ENCODE measurements at places on chromosomes 2 and 18.

- DNase-seq = no peak
Observed at GRCh38 chr2:21519821-21520220, 396.1 kb downstream of the TDRD15 start.

- DNase-seq = no peak
Observed at GRCh38 chr2:161972866-161973265, 101.1 kb downstream of the DPP4 start.

DNA sequence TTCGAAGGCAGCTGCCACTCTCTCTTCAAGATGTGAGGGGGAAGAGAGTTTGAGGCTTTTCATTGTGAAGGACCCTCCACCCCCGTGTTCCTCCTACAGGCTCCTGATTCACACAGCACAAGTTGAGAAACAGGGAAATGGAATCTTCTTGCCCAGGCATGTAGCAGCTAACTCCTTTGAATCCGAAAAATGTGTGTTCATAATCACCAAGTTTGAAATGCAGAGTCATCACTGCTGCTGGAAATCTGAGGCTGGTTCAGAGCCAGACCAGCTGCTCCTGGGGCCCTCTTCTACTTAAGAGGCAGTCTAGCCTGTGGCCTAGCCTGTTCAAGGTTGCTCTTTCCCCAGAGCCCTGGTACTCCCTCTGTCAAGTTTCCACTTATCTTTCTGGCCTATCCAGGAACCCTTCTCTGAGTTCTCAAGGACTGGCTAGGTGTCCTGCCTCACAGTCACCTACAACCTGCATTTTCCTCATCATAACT is 166.4 kb downstream of the TMEM247 start:
- DNase-seq = no peak

- DNase-seq = no peak
Observed at GRCh38 chr2:152490686-152491455, 155.9 kb downstream of the FMNL2 start.

DNA sequence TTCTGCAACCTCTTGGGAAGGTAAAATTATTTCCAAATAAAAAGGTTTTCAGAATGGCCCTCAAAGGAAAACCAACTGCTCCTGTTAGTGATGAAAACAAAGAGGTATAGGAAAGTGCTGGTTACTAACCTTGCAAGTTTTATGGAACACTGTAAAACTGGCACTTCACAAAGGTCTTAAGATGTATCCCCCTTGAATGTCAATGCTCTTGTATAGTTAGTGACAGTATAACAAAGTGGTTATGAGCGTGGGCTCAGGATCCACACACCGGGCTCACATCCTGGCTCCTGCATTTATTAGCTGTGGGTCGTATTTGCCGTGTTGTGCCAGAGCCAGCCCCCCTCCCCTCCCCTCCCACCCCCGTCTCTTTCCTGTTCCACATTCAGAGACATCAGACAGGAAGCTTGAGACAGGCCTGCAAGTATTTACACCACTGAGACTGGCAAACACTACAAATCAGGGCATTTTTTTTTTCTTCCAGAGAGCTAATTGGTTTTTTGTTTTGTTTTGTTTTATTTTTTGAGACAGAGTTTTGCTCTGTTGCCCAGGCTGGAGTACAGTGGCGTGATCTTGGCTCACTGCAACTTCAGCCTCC is 9.2 kb upstream of the DNPEP start:
- DNase-seq = no peak

DNA sequence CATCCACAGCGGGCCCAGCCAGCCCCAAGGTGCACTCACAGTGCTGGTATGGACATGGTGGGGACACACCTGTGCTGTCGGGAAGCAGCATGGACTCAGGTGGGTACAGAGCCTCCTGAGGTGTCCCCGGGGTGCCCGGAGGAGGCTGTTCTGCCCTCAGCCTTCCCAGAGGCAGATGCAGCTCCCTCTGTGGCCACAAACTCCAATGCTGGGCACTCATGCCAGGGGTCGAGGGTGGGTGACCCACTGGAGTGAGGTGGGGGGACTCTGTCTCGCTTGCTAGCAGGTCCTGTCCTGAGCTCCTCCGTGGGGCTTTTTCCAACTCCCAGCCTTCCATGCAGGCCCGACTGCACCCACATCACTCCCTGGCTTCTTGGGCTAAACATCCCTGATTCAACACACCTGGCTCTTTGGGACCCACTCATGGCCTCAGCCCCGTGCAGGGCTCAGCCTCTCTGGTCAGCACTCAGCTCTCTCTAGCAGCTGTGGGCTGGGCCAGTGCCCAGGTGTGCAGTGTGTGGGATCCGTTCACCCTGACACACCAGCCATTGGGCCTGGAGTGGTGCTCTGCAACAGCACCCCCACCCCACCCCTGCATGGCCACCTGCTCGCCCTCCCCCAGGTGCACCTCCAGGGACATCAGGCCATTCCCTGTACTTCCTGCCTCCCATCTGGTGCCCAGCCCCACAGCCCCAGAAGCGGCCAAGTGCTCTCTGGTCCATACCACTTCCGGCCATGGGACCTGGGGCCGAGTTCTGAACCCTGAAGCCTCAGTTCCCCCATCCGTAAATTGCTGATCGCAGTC is 16.0 kb downstream of the RAMP1 start:
- no peak for DNase-seq

DNA sequence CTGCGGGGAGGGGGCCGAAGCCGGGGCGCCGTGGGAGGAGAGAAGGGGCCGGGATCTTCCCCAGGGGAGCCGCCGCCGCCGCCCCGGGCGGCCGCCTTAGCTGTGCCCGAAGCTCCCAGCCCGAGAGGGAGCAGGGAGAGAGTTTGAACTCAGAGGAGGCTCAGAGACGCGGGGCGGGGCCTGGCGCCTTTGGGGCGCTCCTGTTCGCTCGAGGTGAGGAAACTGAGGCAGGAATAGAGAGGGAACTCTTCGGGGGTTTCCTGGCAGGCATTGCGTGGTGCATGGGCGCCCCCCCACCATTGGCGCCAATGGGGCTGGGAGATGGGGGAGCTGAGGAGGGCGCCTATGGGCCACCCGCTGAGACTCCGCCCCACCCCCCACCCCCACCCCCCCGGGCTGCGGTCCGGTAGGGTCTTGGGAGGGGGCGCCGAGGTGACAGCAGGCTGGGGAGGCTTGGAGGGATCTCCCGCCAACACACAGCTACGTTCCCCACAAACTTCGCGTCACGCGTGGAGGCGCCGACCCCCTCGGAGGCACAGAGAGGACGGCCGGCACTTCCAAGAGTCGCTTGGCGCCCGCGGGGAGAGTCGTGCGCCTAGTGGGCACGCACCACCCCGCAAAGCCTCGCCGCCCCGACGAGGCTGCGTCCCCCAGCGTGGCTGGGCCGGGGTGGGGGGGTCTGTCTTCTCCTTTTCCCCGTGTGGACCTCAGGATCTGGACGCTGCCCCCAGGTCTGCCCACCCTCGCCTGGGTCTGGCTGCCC is 680 bp downstream of the CTDSP1 start:
- no peak for DNase-seq

GRCh38 chr2:233085839-233086150 is 25.7 kb downstream of the INPP5D start:
- DNase-seq = no peak

DNA sequence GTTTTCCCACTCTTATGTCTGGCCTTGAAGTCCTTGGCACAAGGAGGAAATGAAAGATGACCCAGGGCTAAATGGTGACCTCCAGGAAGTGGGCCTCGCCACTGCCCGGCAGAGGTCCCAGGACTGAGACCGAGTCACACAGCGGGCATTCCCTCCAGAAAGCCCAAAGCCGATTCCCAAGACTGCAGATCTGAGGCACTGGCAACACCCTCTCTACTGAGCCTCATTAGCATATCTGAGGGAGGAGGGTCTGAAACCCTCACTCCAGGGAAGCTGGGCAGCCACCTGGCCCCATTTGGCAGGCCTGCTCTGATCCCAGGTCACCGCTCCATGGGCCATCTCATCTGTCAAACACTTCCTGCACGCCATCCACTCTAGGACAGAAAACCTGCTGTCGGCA is 29.1 kb downstream of the FAM178B start:
- DNase-seq = no peak

DNA sequence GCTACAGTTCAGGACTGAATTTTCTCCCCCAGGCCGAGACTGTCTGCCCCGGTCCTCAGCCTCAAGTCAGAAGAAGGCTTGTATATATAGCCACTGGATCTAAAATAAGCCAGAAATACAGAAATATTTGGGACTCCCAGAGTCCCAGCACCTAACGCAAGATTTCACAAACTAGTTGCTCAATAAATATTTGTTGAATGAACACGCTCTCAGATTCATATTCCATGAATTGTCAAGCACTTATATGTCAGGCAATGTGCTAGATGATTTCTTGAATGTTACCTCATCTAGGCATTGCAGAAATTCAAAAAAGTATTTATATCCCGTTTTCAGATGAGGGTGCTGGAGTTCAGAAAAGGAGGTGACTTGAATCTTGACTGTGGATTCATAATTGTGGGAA is 163.7 kb upstream of the KLHL29 start:
- DNase-seq = no peak

DNA sequence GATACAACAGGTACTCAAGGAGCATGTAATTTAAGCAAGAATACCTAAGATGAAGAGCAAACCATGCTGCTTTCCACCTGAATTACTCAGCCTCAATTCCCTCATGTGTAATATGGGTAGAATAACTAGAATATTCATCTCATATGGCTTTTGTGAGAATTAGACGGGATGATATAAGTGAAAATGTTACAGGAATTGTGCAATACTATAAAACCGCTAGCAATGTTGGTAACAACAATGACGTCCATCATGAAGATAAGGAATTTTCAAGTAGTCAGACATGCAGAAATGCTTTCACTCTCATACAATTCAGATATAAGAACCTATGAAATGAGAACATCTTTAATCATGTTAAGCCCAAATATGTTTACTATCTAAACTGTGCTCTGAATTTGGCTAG is 2106.6 kb upstream of the CELF4 start:
- DNase-seq = no peak

- no peak for DNase-seq
Observed at GRCh38 chr2:220296174-220296573, 668.7 kb downstream of the SLC4A3 start.

GRCh38 chr18:11955239-11956029 is 25.9 kb upstream of the IMPA2 start:
- peak; percentile 91 for DNase-seq

DNA sequence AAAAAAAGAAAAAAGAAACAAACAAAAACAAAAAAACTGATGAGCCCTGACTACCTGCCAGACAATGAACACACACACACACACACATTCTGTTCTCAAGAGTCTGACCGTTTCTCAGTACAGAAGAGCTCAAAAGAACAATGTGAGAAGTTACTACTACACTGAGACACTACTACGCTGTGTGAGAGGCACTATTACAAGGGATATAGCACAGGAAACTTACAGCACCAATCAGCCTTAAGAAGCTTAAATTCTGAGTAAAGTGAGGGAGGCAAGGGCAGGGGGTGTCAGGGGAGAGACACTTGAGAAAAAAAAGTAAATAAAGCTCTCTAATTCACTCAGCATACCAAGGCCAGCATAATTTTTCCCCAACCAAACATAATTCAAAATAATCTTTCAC is 32.5 kb downstream of the WDR33 start:
- DNase-seq = no peak

- no peak for DNase-seq
Observed at GRCh38 chr2:8506746-8507145, 175.1 kb upstream of the ID2 start.

DNA sequence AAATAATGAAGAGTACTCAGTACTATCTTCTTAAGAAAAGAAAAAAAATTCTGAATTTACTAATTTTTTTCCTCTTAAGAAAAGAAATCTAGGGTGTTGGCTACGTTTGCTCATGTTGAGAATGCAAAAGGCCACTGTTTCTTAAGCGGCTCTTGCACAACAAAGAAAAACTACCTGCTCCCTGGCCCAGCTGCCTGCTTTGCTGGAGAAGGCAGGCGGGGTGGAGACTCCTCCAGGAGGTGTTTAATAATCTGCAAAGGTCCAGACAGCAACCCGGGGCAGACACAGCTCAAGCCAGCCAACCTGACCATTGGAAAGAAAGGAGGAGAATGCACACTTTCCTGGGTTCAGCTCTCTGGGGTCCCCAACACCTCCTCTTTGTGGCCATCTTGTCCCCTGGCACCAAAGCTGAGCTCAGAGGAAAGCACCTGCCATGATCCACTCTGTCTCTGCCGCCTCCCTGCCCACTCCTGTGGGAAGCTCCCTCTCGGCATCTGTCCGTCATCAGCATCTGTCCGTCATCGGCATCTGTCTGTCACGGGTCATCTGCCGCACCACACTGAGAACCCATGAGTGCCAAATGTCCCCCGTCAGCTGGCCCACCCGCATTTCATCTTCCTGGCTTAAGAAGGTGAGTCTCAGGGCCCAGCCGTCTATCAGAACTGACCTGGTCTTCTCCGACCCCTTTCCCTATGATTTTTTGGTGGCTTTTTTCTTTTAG is 11.9 kb downstream of the ZNF516 start:
- no peak for DNase-seq

GRCh38 chr2:163734401-163734800 is 1.4 kb downstream of the FIGN start:
- no peak for DNase-seq

- DNase-seq = no peak
Observed at GRCh38 chr2:200471324-200471848, 38.5 kb downstream of the KCTD18 start.
